ENCODE measurements at places on chromosomes 1 and 21.

- DNase-seq, result no peak
Measured at GRCh38 chr1:198134252-198134651, 22.5 kb upstream of the NEK7 start.

GRCh38 chr1:197468543-197469175, 200.6 kb downstream of the CRB1 start:
- no peak for DNase-seq

- DNase-seq, result peak; percentile 58
Measured at GRCh38 chr1:41823471-41823870, 95.3 kb downstream of the HIVEP3 start.

DNA sequence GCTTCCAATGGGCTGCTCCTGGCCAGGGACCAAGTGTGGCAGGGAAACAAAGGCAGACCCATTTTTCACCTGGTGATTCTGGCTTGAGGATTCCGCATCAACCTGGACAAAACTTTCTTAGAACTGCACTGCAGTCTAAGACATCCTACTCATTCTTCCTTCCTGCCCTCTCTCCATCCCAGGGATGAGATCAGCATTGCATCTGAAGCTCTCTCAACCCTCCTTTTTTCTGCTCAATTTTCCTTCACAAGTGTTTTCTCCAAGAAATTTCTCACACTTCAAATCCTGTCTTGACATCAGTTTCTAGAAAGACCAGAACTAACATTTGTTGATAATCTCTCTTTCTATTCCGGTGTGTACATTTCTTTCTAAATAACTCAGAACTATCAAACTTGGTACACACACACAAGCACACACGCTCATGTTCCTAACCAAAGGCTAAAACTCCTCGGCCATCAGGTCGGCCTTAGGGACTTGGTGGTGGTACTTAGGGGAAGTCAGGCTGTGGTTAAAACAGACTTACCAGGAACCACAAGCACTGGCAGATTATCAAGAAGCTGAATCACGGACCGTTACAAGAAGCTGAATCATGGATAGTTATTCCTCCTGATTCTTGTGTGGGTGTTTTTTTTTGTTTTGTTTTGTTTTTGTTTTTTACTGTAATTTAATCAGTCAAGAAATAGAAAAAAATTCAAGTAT, 21.0 kb upstream of the CXADR start:
- peak; percentile 95 for DNase-seq

DNA sequence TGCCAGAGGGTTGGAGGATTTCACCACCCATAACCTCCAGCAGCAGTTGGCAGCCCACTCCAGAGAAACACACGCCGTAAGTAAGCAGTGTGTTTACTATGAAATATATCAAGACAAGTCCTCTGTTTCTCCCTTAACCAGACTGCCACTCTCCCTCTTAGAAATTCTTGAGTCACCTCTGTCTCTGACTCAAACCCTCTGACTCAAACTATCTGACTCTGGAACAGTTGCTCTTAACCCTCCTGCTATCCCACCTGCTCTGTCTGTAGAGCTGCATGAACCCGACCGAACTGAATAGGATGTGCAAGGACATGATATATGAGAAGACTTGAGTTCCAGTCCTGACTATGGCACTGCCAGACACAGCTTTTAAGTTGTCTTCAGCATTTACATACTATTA, 14.1 kb downstream of the INPP5B start:
- no peak for DNase-seq

DNA sequence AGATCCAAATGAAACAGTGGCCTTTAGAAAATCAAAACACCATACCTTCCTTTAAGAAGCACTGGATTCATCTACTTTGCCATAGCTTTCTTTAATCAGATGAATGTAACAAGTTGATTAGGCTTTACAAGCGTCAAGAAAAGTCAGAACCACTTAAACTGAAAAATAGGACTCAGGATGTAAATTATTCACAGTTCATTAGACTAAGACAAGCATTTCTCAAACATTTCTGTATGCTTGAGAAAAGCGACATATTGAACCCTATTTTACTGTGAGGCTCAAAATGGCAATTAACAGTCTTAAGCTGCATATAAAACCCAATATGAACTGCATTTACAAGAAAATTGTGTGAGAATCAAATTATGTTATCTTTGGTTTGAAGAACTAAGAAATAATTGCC, 256.7 kb upstream of the SNX7 start:
- no peak for DNase-seq

GRCh38 chr1:38818175-38818976, 41.2 kb downstream of the RRAGC start:
- DNase-seq, result no peak

GRCh38 chr1:197130677-197131304, 15.7 kb downstream of the ASPM start:
- peak; percentile 59 for DNase-seq

DNA sequence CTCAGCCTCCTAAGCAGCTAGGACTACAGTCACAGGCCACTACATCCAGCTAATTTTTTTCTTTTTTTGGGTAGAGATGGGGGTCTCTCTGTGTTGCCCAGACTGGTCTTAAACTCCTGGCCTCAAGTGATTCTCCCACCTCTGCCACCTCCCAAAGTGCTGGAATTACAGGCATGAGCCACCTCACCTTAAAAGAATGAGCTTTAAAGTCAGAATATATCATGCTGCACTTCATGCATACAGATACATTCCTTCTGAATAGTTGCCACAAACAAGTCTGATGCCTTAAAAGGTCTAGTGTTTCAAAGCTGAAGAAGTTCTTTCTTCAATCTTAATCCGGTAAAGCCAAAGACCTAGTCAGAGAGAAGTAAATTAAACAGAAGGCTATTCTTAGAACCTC, 23.8 kb upstream of the CPLANE2 start:
- peak; percentile 79 for DNase-seq
